ENCODE measurements at places on chromosomes 4 and X.

DNA sequence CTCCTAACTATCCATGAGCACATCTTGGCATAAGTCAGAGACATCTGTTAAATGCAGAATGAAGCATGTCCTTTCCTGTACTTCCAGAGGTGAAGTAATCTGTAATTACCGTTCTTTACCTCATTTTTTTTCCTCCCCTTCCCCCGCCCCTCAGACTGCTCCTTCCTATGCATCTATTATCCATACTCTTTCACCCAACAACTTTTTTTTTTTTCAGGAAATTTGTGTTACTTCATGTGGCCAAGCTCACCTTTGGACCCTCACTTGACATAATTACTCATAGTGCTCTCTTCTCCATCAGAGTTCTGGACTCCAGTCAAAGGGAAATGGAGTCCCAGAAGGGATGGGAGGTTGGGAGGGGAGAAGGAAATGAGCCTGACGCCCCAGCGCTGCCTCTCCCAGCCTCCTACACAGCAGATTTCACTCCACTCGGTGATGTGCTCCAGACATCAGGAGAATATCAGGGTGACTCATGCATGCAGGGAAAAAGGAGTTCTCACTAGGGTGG, 568.8 kb downstream of the STIM2 start:
- DNase-seq = no peak

DNA sequence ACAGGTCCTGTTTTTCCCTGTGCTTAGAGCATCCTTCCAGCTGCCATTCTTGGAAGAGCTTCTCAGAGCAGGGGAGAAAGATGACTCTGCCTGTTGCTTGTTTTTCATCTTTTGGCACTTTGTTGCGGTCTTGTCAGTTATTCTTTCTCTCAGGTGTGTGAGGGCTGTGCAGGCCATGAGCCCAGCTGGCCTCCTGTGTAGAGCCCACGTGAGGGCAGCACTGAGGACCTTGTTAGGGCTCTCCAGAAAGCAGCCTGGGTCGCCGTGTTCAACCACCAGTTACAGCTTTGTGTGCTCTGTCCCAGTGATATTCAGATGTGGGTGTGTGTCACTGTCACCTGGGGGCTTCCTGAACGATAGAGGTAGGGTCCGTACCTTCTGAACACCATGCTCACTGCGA, 52.8 kb downstream of the NOP14 start:
- DNase-seq = no peak

DNA sequence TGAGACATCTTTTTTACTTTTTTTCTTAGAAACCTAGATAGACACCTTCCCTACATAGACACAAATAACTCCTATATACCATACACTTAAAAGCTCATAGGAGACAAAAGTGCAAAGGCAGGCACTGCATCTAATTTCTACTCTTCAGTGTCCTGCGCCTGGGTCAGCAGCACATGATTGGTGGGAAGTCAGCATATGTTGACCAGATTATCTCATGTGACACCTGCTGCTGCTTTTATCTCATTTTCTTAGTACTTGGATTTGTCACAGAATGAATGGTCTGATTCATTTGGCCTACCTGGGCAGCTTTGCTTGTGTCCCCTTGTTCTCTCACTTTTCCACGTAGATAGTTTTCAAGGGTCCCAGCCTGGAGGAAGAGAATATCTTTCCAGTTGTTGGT, 24.9 kb upstream of the LNX1 start:
- no peak for DNase-seq

DNA sequence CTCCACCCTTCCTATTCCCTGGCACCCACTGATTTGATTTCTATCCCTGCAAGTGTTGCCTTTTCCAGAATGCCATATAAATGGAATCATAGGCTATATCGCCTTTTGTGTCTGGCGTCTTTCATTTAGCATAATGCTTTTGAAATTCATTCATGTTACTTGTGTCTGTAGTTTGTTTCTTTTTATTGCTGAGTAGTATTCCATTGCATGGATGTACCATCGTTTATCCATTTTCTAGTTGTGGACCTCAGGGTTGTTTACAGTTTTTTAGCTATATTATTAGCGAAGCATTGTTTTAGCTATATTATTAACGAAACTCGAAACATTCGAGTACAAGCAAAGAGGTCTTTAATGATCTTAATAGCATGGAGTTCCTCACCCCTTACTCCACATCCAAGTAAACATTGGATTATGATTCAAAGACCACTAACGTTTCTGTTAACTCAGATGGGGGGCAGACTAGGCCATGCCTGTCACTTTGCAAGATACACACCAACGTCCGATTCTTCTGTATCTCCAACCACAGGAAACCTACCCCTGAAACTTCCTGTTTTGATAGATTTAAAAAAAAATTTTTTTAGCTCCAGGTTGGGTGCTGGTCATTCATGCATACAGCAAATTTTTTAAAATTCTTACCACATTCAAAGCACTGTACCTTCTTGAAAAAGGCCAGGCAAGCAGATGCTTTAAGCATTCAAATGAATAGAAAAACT, 1.1 kb downstream of the DCK start:
- peak; percentile 40 for DNase-seq

DNA sequence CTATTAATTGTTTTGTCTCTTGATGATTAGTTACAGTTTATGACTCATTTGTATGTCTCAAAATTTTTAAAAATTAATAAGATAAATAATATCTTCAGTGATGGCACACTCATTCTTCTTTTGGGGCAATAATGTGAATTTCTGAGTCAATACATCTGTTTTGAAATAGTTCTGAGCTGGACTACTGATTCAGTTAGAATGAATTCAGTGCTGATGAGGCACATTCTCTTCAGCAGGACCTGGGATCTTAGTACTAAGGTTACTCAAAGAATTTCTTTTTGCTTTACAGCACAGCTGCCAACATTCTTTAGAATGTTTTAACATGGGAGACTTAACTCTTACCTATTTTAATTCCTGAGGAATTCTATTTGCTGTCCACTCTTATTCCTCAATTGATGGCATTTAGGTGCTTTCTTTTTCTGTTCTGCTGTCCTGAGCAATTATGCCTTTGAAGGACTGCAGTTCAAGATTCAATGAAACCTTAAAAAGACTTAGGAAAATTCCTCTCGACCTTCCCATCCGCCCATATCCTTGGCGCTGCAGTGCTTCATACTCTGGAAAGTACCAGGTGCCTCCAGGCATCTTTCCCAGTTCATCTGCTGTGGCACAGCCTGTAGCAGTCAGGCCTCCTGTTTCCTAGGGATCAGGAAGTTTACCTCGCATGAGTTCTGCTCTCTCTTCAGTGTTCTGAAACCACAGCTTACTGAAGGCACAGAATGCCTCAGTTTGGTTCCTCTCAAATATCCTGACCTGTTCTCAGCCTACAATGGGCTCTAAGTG, 213.7 kb downstream of the FSTL5 start:
- DNase-seq = no peak

- DNase-seq = no peak
Measured at GRCh38 chr4:150145946-150146340, 67.7 kb downstream of the DCLK2 start.

GRCh38 chr4:121728066-121728465, 31.3 kb upstream of the ANXA5 start:
- DNase-seq = no peak

GRCh38 chr4:156103311-156103710, 149.6 kb upstream of the CTSO start:
- no peak for DNase-seq

GRCh38 chrX:29397506-29397905, 810.3 kb downstream of the IL1RAPL1 start:
- no peak for DNase-seq

- DNase-seq = no peak
Measured at GRCh38 chr4:27666943-27667342, 806.3 kb downstream of the STIM2 start.

DNA sequence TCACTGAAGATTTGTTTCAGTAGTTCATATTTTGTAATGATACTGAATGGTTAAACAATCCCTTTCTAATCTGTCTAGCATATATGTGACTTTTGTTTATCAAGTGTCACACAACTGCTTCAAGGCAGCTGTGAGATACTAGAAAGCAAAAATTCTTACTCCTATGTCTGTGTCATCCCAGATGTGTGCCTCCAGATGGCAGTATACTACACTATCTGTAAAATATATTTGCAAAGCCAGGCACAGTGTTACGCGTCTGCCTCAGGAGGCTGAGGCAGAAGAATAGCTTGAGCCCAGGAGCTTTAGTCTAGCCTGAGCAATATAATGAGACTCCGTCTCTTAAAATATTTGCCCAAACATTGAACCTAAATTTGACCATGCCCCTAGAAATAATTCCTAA, 4.0 kb downstream of the NUDT10 start:
- peak; percentile 35 for DNase-seq

- peak; percentile 73 for DNase-seq
Measured at GRCh38 chr4:78612398-78613178, 61.0 kb downstream of the ANXA3 start.

GRCh38 chr4:120549011-120549570, 373.4 kb downstream of the PRDM5 start:
- no peak for DNase-seq

- no peak for DNase-seq
Measured at GRCh38 chr4:152618971-152619370, 60.8 kb downstream of the TMEM154 start.

- DNase-seq = no peak
Measured at GRCh38 chr4:26281881-26282280, 38.9 kb upstream of the RBPJ start.

DNA sequence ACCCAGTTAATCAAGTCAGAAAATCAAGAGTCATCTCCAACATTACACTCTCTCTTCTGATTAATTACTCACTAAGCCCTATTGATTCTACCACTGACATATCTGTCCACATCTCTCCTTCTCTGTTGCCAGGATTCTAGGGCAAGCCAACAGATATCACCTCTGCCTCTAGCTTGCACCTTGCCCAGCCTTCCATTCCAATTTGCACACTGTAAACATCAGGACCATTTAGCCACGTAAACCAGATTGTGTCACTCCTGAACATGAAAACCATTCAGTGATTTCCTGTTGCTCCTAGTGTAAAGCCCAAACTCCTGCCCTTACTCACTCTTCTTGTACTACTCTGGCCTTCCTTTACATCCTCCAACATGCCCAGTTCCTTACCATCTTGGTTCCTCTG, 68.0 kb upstream of the PLS3 start:
- DNase-seq = no peak

- no peak for DNase-seq
Measured at GRCh38 chrX:120840827-120841226, 34.8 kb downstream of the CT47B1 start.

- DNase-seq = peak; percentile 7
Measured at GRCh38 chrX:21840193-21840545, 752 bp downstream of the MBTPS2 start.

DNA sequence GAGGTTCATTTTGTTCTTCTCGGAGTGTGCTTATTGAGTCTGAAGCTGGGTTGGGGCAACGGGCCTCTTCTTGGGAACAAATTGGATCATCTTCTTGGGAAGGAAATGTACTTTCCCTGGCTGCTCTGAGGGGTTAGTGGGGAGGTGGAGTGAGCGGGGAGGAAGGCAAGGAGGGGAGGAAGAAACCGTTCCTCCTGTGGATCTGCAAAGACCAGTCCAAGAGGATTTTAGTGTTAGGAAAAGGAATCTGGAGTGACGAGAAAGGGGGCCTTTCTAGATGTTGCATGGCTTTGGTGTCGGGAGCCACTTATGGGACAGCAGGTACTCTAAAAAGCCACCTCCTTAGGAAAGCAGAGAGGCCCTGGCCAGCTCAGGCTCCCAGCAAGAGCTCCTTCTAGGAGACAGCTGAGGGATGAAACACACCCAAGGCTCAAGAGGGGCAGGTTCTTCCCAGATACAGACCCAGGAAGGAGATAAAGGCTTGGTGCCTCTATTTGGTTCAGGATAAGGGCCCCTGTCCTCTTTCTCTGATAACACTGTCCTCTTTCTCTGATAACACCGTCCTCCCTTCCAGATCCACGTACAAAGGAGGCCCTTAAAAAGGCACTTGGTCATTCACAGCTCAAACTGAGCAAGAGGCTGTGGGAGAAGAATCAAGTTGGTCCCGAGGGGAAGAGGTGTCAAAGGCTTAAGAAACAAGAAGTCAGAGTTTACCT, 451 bp downstream of the SOD3 start:
- no peak for DNase-seq

GRCh38 chr4:122584519-122584918, 36.3 kb downstream of the IL21 start:
- peak; percentile 72 for DNase-seq

GRCh38 chrX:11066812-11067211, 44.3 kb upstream of the HCCS start:
- DNase-seq = no peak

DNA sequence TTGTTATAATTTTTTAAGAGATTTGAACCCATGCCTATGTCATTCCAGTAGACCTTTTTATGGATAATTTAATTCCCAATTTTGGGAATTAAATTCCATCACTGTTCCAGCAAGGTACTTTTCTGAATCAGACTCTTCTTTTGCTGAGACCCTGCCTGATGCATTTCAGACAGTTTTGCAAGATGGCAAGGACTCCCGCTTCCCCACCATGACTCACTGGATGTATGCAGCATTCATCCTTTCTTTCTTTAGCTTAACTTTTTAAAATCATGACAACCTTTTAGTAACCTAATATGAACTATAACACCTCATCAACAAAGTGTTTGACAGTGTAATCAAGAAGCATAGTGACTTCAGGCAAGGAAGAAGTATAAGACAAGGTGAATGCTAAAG, 178.1 kb upstream of the LEF1 start:
- no peak for DNase-seq

DNA sequence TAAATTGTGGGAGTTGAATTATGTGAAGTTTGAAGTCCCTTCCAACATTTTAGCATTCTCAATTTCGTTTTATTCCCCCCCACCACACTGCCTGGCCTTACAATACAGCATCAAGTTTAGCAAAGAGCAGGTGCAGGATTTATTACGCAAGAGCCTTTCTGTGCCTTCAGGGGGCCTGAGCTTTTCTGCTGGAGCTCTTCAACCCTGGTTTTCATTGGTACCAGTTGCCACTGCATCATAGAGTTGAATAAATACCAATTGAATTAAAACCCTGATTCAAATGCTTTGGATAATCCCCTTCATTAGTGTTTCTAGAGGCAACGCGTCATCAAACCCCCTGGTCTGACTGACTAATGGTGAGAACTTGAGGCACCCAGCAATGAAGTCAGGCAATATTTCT, 43.6 kb upstream of the KIT start:
- DNase-seq = no peak

GRCh38 chrX:48676106-48676892, 7.3 kb upstream of the WAS start:
- DNase-seq = peak; percentile 94

GRCh38 chr4:109821185-109821584, 5.6 kb downstream of the GAR1 start:
- DNase-seq = no peak

DNA sequence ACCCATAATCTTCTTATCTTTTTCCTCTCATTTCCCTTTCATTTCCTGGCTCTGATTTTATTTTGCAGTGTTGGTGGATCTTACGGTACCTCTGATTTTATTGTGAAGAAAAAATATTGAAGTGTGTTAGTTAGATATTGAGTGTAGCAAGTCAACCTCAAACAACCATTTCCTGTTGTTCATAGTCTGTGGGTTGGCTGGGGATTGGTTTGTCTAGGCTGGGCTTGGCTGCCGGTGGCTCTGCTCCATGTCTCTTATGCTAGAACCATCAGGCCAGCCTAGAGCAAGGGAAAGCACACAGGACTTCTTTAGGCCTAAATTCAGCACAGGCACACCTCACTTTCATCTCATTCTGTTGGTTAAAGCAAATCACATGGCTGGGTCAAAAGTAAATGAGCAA, 383.1 kb upstream of the LCORL start:
- no peak for DNase-seq

GRCh38 chrX:10483191-10483831, 137.1 kb downstream of the MID1 start:
- DNase-seq = no peak
